ENCODE measurements at places on chromosomes 4 and X.

- DNase-seq: no peak
Observed at GRCh38 chr4:77352192-77352591, 195.2 kb downstream of the CCNG2 start.

- no peak for DNase-seq
Observed at GRCh38 chr4:47198791-47199190, 167.4 kb downstream of the GABRB1 start.

DNA sequence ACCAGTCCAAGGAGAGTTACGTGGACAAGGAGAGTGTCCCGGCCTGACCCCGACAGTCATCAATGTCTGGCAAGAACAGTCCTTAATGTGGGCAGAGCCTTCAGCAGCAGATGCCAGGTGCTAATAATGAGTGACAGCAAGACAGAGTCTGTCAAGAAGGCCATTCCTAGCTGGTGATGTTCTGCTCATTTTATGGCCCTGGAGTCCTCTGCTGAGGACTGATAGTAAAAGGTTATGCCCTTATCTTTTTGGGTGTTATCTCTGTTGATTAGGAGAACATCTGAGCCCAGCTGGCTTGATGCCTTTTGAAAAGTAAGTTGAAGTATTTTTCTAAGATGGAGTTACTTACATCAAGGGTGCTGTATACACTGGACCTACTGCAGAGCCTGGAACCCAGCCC, 67.3 kb downstream of the SLC34A2 start:
- DNase-seq: no peak

DNA sequence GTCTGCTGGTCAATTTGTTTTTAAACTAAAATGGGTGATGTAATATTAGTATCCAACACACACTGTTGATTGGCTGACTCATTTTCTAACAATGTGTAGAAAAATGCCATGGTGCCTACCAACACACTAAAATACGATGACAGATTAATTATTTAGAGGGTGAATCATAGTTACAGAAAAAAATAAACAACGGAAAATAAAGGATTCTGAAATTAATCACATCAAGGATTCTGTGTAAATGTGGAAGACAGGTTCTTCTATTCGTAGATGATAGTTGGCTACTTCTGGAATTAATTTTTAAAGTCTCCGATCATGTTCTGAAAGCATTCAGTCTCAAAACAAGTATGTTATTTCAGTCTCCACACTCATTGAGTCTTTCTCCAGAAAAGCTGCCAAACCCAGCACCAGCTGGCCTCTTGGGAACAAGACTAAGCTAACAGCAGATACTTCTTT, 8.2 kb upstream of the IQCM start:
- no peak for DNase-seq

DNA sequence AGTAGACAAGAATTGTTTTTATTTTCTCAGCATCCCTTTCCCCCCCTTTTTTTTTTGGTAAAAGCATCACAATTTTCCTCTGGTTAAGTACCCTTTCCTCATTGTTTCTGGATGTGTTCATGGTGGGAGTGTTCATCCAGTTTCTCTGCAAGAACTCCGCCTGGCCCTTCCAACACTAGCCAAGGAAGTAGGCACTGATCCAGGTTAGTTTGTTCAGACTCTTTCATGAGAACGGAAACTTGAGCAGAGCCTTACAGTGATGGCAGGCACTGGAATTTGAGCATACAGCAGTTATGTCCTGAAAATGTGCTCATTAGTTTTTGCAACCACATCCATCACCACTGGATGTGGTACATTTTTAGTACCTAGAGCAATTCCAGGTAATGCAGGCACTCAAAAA, 336.1 kb upstream of the BOD1L1 start:
- DNase-seq: no peak

DNA sequence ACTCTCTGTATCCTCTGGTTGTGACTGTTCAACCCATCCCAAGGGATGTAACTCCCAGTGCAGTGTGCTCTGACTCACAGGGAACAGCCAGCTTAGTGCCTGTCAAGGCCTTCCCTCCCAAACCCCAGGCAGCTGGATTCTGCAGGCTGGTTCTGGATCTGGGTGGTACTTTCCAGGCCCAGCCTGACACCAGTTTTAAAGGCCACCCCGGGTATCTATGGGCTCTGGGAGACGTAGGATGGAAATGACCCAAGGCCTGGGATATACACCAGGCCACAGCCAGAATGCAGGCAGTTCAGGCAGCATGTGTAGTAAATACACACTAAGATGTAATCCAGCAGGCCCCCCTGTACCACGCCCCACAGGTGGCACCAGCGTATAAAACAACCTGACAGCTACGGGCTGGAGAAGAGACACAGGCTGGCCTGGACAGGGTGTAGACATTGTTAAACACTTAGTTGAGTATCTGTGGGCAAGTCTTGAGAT, 64.2 kb downstream of the SPINK2 start:
- no peak for DNase-seq

GRCh38 chr4:123569541-123569940, 172.9 kb downstream of the SPRY1 start:
- no peak for DNase-seq

DNA sequence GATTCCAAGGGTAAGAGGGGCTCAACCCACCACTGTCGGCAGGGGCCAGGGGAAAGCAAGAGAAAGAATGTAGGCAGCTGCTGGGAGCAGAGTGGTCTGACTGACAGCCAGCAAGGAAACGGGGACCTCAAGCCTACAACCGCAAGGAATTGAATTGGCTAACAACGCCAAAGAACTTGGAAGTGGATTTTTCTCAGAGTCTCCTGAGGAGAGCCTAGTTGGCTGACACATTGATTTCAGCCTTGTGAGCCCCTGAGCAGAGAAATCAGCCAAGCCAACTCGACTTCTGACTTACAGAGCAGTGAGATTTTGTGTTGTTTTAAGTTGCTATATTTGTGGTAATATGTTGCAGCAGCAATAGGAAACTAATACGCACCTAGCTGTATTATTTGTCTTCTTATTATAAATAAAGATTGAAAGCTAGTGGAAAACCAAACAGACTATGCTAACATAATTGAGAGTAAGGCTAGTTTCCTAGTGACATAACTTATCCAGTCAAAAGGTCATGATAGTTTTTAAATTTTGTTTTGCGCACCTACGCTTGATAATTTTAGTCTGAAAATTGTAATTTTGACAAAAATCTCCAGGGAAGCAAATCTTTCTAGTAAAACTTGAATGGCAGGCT, 145.8 kb upstream of the HCCS start:
- no peak for DNase-seq

DNA sequence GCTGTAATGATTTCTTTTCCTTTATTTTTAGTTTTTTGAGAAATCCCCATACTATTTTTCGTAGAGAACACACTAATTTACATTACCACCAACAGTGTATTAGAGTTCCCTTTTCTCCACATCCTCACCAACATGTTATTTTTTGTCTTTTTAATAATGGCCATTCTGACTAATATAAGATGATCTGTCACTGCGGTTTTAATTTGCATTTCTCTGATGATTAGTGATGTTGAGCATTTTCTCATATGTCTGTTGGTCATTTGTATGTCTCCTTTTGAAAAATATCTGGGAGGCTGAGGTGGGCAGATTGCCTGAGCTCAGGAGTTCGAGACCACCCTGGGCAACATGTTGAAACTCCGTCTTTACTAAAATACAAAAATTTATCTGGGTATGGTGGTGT, 30.2 kb downstream of the SPINK2 start:
- no peak for DNase-seq

DNA sequence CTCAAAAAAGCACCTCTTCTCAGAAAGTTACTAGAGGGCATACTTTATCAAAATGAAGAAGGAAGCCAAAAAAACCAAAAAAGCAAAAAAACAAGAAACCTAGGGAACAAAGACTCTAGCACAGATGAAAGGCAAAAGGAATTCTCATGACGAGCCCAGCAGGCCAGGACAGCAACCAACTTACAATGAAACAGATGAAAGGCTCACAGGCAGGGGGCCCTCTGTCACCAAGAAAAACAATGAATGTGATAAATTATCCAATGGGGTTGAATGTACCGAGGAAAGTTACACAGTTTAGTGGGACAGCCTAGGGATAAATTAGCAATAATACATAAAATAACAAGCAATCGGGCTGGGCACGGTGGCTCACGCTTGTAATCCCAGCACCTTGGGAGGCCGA, 79.0 kb downstream of the GPR82 start:
- DNase-seq: no peak

GRCh38 chr4:5618051-5618960, 90.1 kb downstream of the EVC2 start:
- DNase-seq: no peak

All from omental fat pad (tissue), 4 donors.